PC-3 (cell line): ENCODE measurements at places on chromosomes 12 and 14. TPM values are rescaled to one million over a fixed set of nuclear protein-coding genes. Genes with fewer than 3 reads are reported as not detected.

The CCDC175 gene
- total RNA-seq = not detected in 2 replicates

The KRT5 gene
- not detected in 2 replicates for total RNA-seq

The PAN2 gene
- total RNA-seq = 15.3 and 27.1 TPM in 2 replicates

The TUNAR gene
- total RNA-seq = not detected in 2 replicates

The KRT72 gene
- total RNA-seq = not detected in 2 replicates

The KRT74 gene
- not detected in 2 replicates for total RNA-seq

The COCH gene
- total RNA-seq = 2.5 and 4.2 TPM in 2 replicates

The PLA2G1B gene
- total RNA-seq = not detected in 2 replicates

The MLXIP gene
- 16.7 and 21.8 TPM in 2 replicates for total RNA-seq

The ZNF385A gene
- 1.8 and 5.0 TPM in 2 replicates for total RNA-seq

The RND1 gene
- total RNA-seq = 7.6 and 8.3 TPM in 2 replicates

The FIGNL2 gene
- total RNA-seq = not detected in 2 replicates

The DENR gene
- total RNA-seq = 83.3 and 91.9 TPM in 2 replicates

The FAM186B gene
- 0.80 and 1.1 TPM in 2 replicates for total RNA-seq

The INHBC gene
- not detected in 2 replicates for total RNA-seq

The KRT83 gene
- 0.33 and 1.1 TPM in 2 replicates for total RNA-seq

The KLRB1 gene
- total RNA-seq = not detected in 2 replicates

The NKX2-1 gene
- not detected in 2 replicates for total RNA-seq

The GEMIN2 gene
- 42.7 and 48.1 TPM in 2 replicates for total RNA-seq

The SLC41A2 gene
- 16.3 and 20.4 TPM in 2 replicates for total RNA-seq

The GNB3 gene
- 1.8 TPM in 1 of 2 replicates, not detected in the other for total RNA-seq

The ITPK1 gene
- 66.2 and 81.1 TPM in 2 replicates for total RNA-seq

The SUOX gene
- total RNA-seq = 18.0 and 33.9 TPM in 2 replicates

The KRT3 gene
- 0.17 and 0.33 TPM in 2 replicates for total RNA-seq

The TDG gene
- 35.0 and 45.6 TPM in 2 replicates for total RNA-seq

The ANKRD33 gene
- total RNA-seq = not detected in 2 replicates

The DTX3 gene
- 11.9 and 15.9 TPM in 2 replicates for total RNA-seq

The LRTM2 gene
- total RNA-seq = not detected in 2 replicates
